ENCODE measurements at places on chromosomes 4 and X.
A peak's percentile ranks its signal among the peaks of the same experiment; 100 is the strongest.

GRCh38 chr4:2947926-2948325 lies 15.3 kb downstream of the NOP14 start:
- DNase-seq: no peak

GRCh38 chr4:40924096-40924792 lies 174.5 kb downstream of the NSUN7 start:
- DNase-seq: peak; percentile 20

GRCh38 chr4:40247350-40247749 lies 50.5 kb downstream of the RHOH start:
- DNase-seq: peak; percentile 76

DNA sequence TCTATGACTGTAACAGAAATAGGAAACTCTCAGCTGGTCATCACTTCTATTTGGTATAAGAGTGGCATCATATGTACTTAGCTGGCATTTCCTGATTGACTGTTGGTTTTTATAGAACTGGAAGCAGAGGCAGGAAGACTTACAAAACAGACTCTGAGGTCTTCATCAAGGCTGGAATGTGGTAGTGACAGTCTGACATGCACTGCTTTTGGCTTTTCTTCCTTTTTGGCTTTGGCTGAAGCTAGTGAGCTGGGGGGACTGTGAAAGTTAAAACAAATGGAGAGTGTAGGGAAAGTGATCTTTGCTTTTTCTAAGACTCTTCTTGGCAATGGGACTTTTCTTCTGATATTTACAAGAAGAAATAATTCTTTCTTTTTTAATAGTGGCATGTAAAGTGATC lies 121.1 kb upstream of the SLC4A4 start:
- no peak for DNase-seq

- no peak for DNase-seq
These were observed 102.6 kb upstream of the SLC4A4 start for GRCh38 chr4:71236226-71236625.

- DNase-seq: no peak
These were observed 74.3 kb upstream of the VCX2 start for GRCh38 chrX:8245411-8245810.

GRCh38 chr4:76434901-76435527 lies at the start of gene SHROOM3:
TSS of gene SHROOM3 (plus strand) at chr4:76435229. CDS start at chr4:76436053, 824 bp downstream.
- DNase-seq: no peak

DNA sequence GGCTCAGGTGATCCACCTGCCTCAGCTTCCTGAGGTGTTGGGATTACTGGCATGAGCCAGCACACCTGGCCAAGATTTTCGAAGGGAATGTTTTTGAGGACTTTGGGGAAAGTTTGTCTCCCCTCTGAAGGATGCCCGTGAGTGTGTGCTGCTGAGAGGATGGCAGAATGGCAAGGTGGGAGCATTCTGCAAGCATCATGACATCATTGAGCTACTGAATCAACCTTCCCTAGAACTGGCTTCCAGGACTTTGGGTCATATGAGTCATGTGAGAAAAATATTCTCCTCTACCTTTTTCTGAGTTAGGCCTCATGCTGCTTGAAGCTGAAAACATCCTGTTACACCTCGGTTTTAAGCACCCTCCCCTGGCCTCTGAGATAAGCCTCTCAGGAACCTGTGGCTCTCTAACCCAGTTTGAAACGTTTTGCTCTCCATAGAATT lies 31.0 kb downstream of the TMEM131L start:
- peak; percentile 74 for DNase-seq

- DNase-seq: no peak
These were observed 6.0 kb downstream of the NOA1 start for GRCh38 chr4:56971383-56971782.

- no peak for DNase-seq
These were observed at the start of gene CYTL1 for GRCh38 chr4:5019274-5019673. TSS of gene CYTL1 (minus strand) at chr4:5019458. CDS start at chr4:5019445, 13 bp downstream.

DNA sequence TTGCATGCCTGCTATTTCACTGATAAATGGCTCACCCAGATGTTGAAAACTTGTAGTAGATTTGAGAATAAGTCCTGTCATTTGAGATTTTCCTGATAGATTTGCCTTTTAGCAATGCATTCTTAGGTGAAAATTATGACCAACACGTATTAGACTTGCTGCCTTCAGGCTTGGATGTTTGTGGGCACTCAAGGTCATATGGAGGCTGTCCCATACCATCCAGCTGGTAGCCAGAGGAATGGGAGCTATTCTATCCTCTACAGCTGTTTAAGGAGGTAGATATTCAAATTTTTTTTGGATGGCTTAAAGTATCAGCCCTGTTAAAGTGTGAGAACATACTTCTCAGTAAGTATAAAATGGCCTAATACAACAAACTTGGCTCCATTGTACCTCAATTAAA lies 34.7 kb downstream of the RTL3 start:
- no peak for DNase-seq

DNA sequence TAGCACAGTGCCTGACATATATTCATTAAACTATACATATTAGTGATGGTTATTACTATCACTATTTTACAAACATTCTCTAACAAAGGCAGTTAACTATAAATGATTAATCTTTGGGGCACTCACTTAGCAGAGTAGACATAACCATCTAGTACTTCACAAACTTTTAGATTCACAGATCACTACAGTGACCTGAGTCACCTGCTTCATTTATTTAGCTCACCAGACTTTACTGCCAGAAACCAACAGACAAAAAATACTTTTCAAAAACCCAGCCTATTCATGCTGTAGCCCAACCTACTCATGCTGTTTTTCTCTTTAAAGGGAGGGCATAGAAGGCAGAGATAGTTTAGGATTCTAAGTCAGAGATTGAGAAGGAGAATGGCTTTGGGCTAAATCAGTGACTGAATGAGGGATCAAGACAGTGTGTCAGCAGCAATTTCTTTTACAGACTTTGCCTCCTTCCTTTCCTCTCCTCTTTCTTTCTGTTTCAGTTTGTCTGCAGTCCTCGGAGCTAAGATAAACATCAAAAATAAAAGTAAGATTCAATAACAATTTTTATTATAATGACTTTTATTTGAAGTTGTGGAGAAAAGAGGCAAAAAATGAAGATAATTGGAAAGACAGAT lies 34.7 kb upstream of the PDE5A start:
- no peak for DNase-seq

DNA sequence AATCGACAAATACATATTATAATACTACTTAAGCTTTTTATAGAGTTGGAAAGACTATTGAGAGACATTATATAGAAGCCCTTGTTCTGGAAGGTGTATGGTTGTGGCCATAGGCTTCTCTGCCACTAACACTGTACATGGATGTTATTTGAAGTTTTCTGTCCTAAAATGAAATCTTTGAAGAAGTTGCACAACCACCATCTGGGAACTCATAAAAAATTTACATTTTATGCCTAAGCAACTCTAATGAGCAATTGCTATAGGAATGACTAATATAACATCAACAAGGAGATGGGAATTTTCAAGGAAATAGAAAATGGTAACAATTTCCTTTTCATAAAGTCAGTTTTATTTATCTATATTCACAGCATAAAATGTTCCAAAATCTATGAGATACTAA lies 7.4 kb downstream of the HTN1 start:
- no peak for DNase-seq

DNA sequence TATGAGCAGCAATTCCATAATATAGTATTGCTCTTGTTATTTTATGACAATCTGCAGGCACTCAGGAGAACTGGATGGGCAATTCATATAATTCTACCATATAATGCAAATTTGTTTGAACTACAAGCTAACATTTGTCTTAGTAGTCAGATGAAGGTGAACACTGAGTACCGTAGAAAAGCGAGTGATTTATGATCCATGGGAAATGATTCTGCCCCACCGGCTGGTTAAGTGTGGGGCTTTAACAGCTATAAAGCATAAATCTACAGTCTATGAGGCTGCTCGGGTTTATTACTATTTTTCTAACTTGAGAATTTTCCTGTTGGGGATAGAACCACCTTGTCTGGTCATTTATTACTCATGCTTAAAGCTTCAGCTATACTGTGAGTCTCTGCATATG lies 275.5 kb downstream of the PCDH10 start:
- no peak for DNase-seq

GRCh38 chr4:187996502-187997177 lies 1.1 kb downstream of the ZFP42 start:
- DNase-seq: no peak

DNA sequence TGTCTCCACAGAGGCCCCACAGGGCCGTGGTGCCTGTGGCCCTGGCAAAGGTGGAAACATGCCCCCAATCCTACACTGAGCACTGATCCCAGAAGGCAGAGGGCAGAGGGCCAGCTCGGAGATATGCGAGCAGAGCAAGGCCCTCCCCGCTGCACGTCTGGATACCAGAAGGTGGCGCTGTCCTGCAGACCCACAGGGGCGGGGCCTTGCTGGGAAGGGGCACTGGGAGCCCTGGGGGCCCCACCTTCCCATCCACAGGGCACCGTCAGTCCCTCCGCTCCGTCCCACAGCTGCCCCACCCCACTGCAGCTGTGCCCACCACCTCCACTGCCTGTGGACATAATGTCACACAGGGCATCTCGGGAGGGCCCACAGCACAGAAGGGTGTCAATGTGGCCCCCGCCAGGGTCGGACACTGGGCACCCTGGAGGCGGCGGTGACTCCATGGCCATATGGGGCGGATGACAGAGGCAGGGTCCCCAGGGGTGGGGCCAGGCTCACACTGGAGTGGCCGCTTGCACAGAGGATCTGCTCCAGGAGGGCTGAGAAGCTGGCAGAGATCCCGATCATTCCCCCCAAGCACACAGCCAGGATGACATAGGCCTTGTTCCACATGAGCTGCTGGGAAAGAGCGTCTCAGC lies 4.8 kb downstream of the SLC49A3 start:
- DNase-seq: no peak

GRCh38 chrX:32867781-32868523 lies 343.4 kb downstream of the DMD start:
- no peak for DNase-seq

GRCh38 chr4:2340272-2341061 lies 78.0 kb downstream of the ZFYVE28 start:
- DNase-seq: no peak

DNA sequence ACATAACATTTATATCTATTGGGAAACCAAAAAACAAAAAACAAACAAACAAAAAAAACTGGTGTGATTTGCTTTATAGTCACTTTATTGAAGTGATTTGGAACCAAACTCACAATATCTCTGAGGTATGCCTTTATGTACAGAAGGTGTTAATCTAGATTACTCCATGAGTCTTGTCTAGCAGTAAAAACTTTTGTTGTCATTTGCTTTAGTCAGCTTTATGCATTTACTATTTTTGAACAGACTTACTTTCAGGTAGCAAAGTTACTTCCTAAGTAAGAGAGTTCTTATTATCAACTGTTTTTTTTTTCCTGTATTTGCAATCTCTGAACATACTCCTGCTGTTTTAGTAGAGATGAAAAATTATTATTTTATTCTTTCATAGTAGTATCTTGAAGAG lies 39.5 kb downstream of the RAP1GDS1 start:
- DNase-seq: no peak

- no peak for DNase-seq
These were observed 399.9 kb upstream of the CNKSR2 start for GRCh38 chrX:20974326-20974725.

DNA sequence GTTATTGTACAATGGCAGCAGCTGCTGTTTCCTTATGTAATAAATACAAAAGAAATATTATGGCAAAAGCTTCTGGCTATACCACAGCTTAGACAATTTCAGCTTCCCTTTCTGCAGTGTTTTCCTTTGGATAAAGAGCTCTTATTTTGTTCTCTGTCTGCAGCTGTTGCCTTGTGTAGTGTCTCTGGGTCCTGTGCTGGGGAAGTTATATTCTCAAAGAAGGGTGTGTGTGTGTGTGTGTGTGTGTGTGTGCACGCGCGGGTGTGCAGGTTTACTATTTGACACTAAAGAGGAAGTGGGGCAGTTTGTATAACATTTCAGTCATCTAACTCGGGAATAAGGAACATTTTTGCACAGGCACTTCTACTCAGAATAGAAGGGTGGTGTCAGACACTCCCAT lies 83.6 kb downstream of the REPS2 start:
- DNase-seq: no peak

- DNase-seq: no peak
These were observed 9.9 kb upstream of the MOB1B start for GRCh38 chr4:70892086-70892769.

- DNase-seq: no peak
These were observed 55.7 kb upstream of the CDKN2AIP start for GRCh38 chr4:183388777-183389176.

DNA sequence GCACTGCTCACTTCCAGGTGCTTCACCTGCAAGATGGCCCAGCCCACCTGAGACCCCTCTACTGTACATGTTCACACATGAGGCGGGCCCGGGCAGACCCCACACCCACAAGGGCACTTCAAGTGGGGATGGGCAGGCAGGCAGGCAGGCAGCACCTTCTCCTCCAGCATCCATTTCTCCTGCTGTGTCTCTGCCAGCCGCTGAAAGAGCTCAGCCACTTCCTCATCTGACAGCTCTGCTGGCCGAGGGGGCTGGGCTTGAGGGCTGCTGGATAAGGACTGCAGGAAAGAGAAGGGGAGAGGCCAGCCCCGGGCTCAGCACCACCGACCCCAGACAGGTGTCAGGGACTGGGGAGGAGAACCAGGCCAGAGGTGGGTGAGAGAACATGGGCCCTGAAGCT lies 4.4 kb upstream of the KCND1 start:
- DNase-seq: no peak

GRCh38 chrX:96835660-96836289 lies 47.9 kb upstream of the RPA4 start:
- no peak for DNase-seq

GRCh38 chr4:8898419-8898818 lies 26.8 kb upstream of the HMX1 start:
- no peak for DNase-seq

DNA sequence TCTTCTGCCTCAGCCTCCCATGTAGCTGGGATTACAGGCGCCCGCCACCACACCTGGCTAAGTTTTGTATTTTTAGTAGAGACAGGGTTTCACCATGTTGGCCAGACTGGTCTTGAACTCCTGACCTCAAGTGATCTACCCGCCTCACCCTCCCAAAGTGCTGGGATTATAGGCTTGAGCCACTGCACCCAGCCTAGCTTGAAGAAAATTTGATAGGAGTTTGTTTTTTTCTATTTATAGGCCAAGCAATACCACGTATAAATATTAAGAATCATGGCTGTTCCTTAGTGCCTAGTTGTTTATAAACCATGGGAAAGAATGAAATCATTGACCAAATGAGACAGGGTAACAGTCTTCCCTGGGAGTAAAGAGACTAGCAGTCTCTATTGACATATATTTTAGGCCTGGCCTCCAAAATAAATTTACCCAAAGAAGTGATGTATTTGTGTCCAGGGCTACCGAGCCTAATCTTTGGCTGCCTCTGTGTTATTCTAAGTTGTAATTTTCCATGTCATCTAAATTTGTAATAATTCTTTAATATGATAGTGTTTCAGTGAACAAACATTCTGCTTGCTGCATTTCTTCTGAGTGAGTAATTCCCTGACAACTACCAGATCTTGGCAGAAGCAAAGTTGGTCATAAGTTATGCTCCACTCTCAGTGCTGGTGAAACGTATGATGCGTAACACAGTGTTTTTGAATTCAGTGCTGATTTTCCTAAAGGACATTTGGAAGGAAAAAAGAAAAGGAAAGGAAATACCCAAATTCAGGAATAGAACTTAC lies 10.3 kb downstream of the PKD2 start:
- DNase-seq: no peak
